ENCODE measurements at places on chromosomes 4 and X.

DNA sequence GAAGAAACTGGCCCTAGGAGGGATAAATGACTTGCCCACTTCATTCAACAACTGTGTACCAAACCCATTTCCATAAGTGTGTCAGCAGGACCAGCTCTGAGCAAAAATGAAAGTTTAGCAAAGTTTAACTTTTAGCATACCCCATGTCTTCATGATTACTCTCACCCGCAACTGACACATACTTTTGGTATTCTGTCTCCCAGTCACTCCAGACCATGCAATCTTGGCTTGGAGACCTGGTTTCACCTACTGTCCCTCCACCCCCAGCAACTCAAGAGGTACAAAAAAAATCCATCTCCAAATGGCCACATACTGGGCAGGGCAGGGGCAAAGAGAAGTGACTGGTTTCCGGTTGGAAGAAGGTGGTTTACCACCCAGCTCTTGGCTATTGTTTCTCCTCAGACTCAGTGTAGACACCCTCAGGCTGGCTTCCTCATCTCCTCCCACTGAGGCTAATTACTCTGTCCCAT lies 79.8 kb downstream of the RLIM start:
- DNase-seq: no peak

GRCh38 chr4:25760518-25761157 lies 102.2 kb downstream of the SEL1L3 start:
- DNase-seq: no peak

- DNase-seq: no peak
Observed at GRCh38 chr4:24794480-24794879, 893 bp upstream of the SOD3 start.

GRCh38 chr4:41897698-41898097 lies 37.5 kb upstream of the TMEM33 start:
- DNase-seq: no peak

GRCh38 chr4:54679813-54680212 lies 22.1 kb downstream of the KIT start:
- DNase-seq: no peak
